Activated CD8-positive, alpha-beta T cell treated with anti-CD3 and anti-CD28 coated beads for 36 hours (primary cell): ENCODE measurements at places on chromosomes 5 and 9. TPM values are rescaled to one million over a fixed set of nuclear protein-coding genes. Genes with fewer than 3 reads are reported as not detected.

Gene RBM22
- 53.1 TPM for total RNA-seq

Gene PLPPR1
- not detected for total RNA-seq

Gene HAVCR1
- not detected for total RNA-seq

Gene PCDHB14
- not detected for total RNA-seq

Gene FAXDC2
- total RNA-seq, result not detected

Gene CYSRT1
- 0.34 TPM for total RNA-seq

Gene PRRX2
- total RNA-seq, result 1.2 TPM

GRCh38 chr9:137161558-137162486 is 8.0 kb downstream of the LRRC26 start:
- peaks cover 48% of the 10 kb centered on the region for H3K27me3 ChIP-seq
- peaks cover 20% of the 10 kb centered on the region for H3K4me1 ChIP-seq
- no peaks in the 10 kb centered on the region for H3K36me3 ChIP-seq
- H3K4me3 ChIP-seq, result no peak overlapping the region
- no peak overlapping the region for H3K27ac ChIP-seq

GRCh38 chr9:9792144-9792857 is 820.5 kb downstream of the PTPRD start:
- H3K4me1 ChIP-seq, result no peaks in the 10 kb centered on the region
- H3K27ac ChIP-seq, result no peak overlapping the region
- no peaks in the 10 kb centered on the region for H3K36me3 ChIP-seq
- H3K4me3 ChIP-seq, result no peak overlapping the region

DNA sequence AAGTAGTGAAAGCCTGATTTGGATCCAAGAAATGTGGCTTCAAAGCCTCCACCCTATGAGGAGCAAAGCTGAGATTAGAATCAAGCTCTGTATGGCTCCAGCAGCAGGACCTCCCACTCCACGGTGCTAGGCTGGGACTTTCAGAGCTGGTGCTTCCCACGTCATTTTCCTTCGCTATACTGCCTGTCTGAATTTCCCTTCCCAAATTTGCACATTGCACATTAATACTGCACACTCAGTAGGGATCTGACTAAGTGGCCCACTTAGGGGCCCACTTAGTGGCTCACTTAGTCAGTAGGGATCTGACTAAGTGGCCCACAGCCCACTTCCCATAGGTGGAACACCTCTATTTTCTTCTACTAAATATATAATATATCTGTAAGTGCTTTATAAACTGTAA is 14.1 kb upstream of the SPDL1 start:
- peaks cover 24% of the 10 kb centered on the region for H3K27me3 ChIP-seq
- no peak for DNase-seq
- no peaks in the 10 kb centered on the region for H3K36me3 ChIP-seq
- no peaks in the 10 kb centered on the region for H3K4me1 ChIP-seq

DNA sequence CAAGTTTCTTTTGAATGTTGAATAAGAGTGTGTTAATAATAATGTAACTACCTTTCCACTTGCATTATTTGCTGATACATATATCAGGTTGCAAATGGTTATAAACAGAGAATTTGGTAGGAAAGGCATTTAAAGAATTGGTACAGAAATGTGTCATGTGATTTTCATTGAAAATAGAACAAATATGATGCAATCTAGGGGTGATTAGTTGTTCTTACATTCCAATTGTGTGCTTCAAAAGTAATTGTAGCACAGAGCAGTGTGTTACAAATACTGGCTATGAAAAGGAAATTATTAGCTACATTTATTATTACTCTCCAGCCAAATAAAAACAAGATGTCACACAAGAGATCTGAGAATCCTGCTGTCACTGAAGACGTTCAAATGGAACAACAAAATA is 61.8 kb upstream of the PRDM9 start:
- no peaks in the 10 kb centered on the region for H3K4me1 ChIP-seq
- H3K27me3 ChIP-seq, result no peaks in the 10 kb centered on the region
- no peak overlapping the region for H3K27ac ChIP-seq
- H3K36me3 ChIP-seq, result no peaks in the 10 kb centered on the region

DNA sequence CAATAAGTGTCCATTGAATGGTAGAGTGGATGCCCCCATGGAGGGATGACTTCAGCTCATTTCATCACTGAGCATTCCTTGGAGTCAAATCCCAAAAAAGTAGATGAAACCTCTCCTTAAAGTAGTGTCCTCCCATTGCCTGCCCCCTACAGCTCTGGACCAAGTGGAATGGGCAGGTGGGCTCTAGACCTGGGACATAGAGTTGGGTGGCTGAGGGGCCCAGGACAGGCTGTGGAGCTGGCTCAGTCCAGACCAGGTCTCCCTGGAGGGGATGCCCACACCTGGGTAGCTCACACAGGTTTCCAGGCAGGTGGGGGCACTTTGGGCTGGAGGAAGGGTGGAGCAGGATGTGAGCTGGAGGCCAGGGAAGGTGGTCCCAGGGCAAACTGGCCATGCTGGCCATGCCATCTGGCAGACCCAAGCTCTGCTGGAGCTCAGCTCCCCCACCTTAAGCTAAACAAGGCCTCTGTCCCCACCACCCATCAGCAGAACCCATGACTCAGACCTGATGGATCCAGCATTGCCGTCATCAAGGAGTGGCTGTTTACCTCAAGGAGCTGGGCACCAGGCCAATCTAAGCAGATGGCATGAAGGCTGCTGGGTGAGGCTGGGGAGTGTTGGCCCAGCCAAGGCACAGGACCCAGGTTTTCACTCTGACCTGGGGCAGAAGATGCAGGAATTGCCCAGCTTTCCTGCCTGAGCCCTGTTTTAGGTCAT is 6.2 kb upstream of the SPINK4 start:
- H3K4me1 ChIP-seq, result no peaks in the 10 kb centered on the region
- no peaks in the 10 kb centered on the region for H3K36me3 ChIP-seq
- no peaks in the 10 kb centered on the region for H3K27me3 ChIP-seq

- peaks cover 3% of the 10 kb centered on the region for H3K27me3 ChIP-seq
- DNase-seq, result no peak
- H3K4me3 ChIP-seq, result no peak overlapping the region
Measured at GRCh38 chr5:150765011-150765798, 6.4 kb upstream of the DCTN4 start.

- peaks cover 8% of the 10 kb centered on the region for H3K36me3 ChIP-seq
- DNase-seq, result no peak
- H3K27me3 ChIP-seq, result no peaks in the 10 kb centered on the region
Measured at GRCh38 chr5:137932800-137933199, 43.5 kb downstream of the PKD2L2 start.

DNA sequence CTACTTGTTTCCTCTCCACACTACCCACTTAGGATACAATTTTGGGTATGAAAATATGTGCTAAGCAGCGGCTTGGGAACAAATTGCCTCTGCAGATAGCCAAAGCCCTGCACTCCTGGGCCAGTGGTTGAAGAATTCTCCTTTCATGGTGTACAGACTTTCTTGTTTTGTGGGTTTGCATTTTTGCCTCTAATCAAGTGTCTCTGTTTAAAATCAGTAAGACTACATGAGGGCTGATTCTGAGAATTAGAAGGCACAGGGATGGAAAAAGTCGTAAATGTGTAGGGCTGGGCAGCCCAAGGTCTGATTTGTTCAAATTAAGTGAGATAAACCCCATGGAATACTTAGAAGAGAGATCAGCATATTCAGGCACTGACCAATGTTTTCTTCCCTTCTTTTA is 103.7 kb upstream of the CD180 start:
- no peaks in the 10 kb centered on the region for H3K4me1 ChIP-seq
- no peaks in the 10 kb centered on the region for H3K36me3 ChIP-seq
- H3K4me3 ChIP-seq, result no peak overlapping the region
- no peak for DNase-seq
- no peaks in the 10 kb centered on the region for H3K27me3 ChIP-seq
- H3K27ac ChIP-seq, result no peak overlapping the region

- no peaks in the 10 kb centered on the region for H3K4me1 ChIP-seq
- no peaks in the 10 kb centered on the region for H3K36me3 ChIP-seq
- H3K4me3 ChIP-seq, result no peak overlapping the region
- no peak for DNase-seq
- no peak overlapping the region for H3K27ac ChIP-seq
- H3K27me3 ChIP-seq, result peaks cover 2% of the 10 kb centered on the region
Measured at GRCh38 chr9:68913054-68913453, 100.9 kb downstream of the PRKACG start.

DNA sequence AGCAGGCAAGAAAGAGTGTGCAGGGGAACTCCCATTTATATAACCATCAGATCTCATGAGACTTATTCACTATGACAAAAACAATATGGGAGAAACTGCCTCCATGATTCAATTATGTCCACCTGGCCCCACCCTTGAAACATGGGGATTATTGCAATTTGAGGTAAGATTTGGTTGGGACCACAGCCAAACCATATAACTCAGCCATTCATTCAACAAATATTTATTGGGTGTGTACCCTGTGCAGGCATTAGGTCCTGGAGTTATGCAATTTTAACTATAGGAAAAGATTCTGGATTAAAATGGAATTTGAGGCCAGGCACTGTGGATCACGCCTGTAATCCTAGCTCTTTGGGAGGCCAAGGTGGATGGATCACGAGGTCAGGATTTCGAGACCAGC is 124.2 kb upstream of the GAS1 start:
- H3K27ac ChIP-seq, result no peak overlapping the region
- peaks cover 4% of the 10 kb centered on the region for H3K27me3 ChIP-seq
- no peaks in the 10 kb centered on the region for H3K36me3 ChIP-seq
- no peaks in the 10 kb centered on the region for H3K4me1 ChIP-seq

DNA sequence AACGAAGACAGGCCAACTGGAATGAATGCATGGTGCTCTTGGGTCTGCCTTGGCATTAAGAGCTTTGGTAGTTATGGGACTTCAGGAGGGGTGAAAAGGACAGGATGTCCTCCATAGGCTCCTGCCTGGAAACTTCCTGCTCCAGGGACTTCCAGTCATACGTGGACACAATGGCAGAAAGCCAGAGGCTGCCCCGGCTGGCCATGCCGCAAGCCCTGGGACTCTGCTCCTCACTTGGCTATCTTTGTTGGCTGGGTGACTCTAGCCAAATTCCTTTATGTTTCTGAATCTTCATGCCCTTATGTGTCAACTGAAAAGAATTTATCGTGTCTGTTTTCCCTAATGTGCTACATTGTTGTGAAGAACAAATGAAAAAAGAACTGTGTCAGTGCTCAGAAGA is 136.9 kb downstream of the SIL1 start:
- no peaks in the 10 kb centered on the region for H3K27me3 ChIP-seq
- no peaks in the 10 kb centered on the region for H3K36me3 ChIP-seq
- H3K4me3 ChIP-seq, result no peak overlapping the region

DNA sequence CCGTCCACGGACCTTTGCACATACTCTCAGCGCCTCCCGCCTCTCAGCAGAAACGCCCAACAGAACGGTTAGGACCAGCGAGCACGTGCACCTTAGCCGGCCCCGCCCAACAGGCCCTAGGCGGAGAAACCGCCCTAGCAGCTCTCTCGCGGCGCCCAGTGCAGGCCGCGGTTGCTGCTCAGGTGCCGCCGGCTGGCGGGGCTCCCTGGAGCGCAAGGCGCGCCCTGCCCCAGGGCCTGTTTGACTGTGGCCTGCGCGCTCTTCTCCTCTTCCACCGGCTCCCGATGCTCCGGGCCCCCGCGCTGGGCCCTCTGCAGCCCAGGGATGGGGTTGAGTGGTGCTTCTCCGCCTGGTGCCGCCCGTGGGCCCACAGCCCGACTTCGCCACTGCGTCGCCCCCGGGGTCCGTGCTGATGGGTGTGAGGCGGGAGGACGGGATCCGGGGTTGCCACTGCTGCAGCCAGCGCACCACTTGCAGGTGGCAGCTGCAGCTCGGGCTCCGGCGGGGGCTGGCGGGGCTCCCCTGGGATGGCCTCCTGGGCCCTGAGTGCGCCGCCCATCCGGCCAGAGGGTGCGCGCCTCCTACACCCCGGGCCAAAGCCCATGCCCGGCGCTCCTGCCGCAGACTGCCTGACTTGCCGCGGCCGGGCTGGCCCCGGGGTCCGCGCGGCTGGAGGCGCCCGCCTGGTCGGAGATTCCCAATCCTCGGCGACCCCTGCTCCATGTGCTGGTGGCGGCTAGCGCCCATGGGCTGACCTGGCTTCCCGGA is 1889.4 kb upstream of the CDH9 start:
- no peaks in the 10 kb centered on the region for H3K4me1 ChIP-seq
- no peak overlapping the region for H3K27ac ChIP-seq
- peaks cover 1% of the 10 kb centered on the region for H3K36me3 ChIP-seq
- H3K27me3 ChIP-seq, result no peaks in the 10 kb centered on the region
- H3K4me3 ChIP-seq, result no peak overlapping the region

- H3K36me3 ChIP-seq, result no peaks in the 10 kb centered on the region
- H3K27ac ChIP-seq, result no peak overlapping the region
- no peak overlapping the region for H3K4me3 ChIP-seq
Measured at GRCh38 chr5:99926463-99926862, 608.7 kb upstream of the FAM174A start.

DNA sequence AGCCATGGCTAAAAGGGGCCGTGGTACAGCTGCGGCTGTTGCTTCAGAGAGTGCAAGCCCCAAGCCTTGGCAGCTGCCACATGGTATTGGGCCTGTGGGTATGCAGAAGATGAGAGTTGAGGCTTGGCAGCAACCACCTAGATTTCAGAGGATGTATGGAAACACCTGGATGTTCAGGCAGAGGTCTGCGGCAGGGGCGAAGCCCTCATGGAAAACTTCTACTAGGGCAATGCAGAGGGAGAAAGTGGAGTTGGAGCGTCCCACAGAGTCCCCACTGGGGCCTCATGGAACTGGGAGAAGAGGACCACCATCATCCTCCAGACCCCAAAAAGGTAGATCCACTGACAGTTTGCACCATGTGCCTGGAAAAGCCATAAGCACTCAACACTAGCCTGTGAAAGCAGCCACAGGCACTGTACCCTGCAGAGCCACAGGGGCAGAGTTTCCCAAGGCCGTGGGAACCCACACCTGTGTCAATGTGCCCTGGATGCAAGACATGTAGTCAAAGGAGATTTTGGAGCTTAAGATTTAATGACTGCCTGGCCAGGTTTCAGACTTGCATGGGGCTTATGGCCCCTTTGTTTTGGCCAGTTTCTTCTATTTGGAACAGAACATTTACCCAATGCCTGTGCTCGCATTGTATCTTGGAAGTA is 65.9 kb downstream of the DMXL1 start:
- no peak overlapping the region for H3K27ac ChIP-seq
- no peak for DNase-seq
- peaks cover 50% of the 10 kb centered on the region for H3K36me3 ChIP-seq
- H3K27me3 ChIP-seq, result no peaks in the 10 kb centered on the region
- no peak overlapping the region for H3K4me3 ChIP-seq
